ENCODE measurements at places on chromosomes 2 and 18.

GRCh38 chr2:191642541-191642940, 35.4 kb upstream of the NABP1 start:
- DNase-seq: no peak

GRCh38 chr2:26691161-26691560, 1.4 kb upstream of the KCNK3 start:
- DNase-seq: no peak

GRCh38 chr2:28615706-28616105, 119.8 kb downstream of the PLB1 start:
- no peak for DNase-seq

DNA sequence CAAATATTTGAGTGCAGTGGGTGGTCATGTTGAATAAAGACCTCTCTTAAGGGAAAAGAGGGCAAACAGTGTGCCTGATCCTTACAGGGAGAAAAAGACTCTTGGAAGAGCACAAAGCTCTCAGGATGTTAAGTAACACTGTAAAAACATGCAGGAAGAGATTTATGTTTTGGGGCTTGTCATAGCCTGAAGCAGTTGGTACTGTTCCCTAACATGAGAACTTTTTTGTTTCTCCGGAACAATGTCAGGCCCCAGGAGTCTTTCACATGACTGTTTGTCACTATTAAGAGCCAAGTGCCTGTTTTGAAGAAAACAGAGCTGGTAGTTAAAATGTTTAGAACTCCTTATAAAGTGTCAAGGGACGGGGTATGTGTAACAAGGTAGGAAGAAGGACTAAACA, 83.7 kb upstream of the B3GNT2 start:
- no peak for DNase-seq

DNA sequence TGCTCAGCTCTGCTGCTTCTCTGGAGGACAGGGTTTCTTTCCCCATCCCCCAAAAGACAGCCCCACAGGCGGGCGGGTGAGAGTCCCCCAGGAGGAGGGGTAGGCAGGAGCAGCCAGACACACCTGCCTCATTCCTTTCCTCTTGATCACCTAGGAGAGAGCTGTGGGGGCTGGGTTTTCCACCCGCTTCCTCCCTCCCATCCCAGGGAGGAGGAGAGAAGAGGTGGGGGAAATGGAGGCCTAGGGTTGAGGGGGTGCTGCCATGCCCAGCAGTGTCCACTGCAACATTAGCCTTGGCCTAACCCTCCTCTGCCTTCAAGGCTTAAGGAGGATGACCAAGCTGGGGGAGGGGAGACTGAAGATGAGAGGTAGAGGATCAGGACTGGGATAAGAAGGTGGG, 14.7 kb downstream of the WNT10A start:
- DNase-seq: peak; percentile 23

DNA sequence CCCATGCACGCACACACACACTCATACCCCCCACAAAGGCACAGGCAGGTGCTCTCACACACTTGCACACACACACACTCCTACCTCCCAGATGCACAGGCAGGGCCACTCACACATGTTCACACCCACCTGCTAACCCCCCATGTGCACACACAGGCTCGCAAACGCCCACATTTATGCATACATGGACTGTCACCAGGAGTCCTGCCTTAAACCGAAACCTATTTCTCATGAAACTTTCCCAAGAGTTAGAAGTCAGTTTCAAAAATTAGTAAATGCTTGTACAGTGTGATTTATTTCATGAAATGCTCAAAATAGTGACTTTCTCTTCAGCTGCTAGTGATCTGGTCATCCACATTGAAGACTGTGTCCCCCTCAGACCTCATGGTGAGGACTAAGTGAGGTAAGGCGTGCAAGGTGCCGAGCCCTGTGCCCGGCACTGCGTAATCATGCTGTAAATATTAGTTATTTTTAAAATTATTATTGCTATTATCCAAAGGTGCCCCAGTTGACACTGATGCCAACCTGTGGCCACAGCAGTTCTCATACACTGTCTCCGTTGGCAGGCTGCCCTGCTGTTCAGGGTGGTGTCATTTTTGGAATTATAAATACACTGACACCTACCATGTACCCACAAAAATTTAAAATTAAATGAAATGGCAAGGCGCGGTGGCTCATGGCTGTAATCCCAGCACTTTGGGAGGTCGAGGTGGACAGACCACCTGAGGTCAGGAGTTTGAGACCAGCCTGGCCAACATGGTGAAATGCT, 12.4 kb downstream of the CNNM4 start:
- no peak for DNase-seq

DNA sequence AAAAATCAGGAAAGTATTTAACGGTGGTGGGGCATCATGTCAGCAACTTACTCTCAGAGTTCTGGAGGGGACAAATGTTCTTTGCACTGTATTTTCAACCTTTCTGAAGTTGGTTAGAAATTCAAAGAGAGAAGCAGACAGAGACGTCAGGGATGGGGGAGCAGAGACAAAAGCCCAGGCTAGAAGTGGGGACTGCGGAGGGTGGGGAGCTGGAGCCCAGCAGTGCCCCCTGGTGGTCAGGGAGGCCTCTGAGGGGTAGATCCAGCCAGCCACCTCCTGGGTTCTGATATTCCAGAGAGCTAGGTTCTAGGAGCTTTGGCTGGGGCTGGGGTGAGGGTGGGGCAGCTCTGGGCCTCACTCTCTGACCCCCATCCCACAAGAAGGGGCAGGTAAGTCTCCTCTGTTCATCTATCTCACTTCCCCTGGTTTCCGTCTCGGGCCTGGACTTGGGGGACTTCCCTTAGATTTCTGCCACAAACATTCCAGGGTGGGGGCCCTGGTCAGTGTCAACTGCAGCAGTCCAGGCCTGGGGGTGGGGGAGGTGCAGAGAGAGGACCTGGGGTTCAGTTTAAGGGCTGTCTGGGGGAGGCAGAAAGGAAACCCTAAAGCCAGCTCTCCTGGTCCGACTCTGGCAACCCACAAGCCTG, 8.9 kb downstream of the TNS1 start:
- DNase-seq: peak; percentile 86

DNA sequence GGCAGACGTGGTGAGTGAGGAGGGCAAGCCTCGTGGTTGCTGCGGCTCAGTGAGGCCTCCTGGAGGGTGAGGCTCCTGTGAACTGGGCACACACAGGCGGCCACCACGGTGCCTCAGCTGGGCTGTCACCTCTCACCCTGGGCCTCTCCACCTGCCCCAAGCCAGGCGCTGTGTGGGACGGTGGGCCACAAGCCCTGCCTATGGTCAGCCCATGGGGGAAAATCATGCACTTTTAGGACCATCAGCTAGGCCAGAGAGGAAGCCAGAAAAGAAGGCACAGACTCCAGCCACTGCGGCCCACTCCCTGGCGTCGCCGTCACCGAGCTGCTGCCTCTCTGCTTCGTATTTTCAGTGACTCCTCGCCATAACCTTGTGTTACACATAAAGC, 28.5 kb upstream of the HS6ST1 start:
- DNase-seq: no peak

DNA sequence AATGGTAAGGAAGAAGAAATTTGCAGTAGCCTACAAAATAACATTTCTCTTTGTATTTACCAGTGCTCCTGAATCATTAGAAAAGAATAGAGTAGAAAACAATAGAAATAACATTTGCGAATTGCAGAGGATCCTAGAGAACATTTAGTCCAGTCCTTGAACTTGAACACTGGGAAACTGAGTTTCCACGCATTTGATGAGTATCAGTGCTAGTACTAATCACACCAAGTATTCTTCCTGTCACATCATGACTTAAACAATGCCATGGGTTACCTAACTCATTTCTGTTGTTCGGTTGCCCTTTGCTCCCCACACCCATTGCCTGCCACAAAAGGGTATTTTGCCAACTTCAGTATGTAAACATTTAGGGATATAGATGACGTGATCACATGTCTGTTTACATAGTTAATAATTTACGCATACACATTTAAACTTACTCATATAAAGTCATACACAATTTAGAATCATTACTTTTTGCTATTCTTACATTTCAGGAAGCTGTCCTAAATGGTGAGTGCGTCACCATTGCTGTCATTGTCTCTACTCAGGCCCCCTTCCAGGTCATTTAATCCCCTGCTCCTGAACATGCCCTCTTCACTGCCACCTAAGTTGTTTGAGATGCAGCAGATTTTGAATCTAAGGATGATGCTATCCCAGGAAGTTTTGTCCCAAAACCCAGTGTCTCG, 42.3 kb downstream of the CRIM1 start:
- no peak for DNase-seq

DNA sequence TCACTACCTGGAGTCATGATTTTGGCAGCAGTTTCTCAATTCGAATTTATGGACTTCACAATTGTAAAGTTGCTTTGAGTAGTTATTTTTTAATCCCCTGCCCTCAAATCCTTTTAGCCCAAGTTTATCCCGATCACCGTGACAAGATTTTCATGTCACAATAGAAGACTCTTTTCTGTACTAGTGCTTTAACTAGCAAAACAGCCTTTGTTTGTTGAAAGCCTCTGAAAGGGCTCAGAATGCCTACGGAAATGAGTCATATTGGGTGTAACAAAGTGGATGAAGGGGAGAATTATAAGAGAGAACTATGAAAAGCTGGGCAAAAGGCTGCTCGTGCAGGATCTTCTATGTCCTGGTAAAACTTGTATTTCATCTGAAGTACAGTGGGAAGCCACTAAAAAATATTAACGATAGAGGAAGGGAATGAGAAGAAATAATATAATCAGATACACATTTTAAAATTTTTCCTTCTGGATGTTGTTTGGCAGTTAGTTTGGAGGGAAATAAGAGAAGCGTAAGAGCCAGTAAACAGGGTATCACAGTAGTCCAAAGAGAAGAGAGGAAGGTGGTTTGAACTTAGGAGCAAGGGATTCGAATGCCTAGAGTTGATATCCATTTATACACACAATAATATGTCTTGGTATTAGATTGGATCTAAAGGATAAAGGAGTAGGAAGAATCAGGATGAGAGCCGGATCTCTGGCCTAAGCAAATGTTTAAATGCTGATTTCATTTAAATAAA, 114.9 kb downstream of the GALNT13 start:
- no peak for DNase-seq

- DNase-seq: no peak
Observed at GRCh38 chr18:32442575-32442974, 28.1 kb downstream of the GAREM1 start.

- DNase-seq: no peak
Observed at GRCh38 chr18:24878289-24878688, 417.9 kb downstream of the HRH4 start.

- no peak for DNase-seq
Observed at GRCh38 chr2:21422050-21422449, 298.3 kb downstream of the TDRD15 start.

- DNase-seq: no peak
Observed at GRCh38 chr2:43294973-43295603, 68.7 kb upstream of the ZFP36L2 start.

GRCh38 chr18:69330385-69331005, 70.2 kb upstream of the DOK6 start:
- peak; percentile 3 for DNase-seq

DNA sequence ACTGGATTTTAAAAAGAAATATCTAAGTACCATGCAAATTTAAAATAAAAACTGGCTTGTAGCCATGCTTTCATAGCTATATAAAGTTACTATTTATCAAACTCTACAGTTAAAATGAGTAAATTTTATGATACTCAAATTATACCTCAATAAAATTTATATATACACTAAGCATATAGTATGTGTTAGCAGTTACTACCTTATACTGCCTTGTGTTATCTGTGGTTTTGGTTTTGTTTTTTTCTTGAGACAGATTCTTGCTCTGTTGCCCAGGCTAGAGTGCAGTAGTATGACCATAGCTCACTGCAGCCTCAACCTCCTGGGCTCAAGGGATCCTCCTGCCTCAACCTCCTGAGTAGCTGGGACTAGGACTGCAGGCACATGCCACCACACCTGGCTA, 342.1 kb downstream of the KIAA1328 start:
- no peak for DNase-seq

DNA sequence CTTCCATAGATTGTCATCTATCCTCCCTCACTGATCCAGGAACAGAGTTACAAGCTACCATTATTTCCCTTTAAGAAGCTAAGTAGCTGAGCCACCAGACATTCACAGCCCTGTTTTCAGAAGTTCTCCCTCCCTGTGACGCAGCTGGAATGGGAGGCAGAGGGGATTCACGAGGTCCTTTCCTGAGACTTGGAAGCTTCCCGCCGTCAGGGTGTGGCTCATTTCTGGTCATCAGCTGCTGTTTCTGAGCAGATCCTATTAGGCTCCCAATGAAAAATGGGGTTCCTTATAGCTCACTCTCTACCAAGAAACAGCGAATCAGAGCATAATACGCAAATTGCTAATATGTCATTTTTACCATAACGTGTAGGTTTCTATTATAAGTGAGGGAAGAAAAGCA, 559.3 kb upstream of the ID2 start:
- DNase-seq: no peak

GRCh38 chr2:102286041-102286440, 25.3 kb upstream of the IL1RL1 start:
- DNase-seq: no peak

GRCh38 chr2:117771969-117772630, 42.4 kb upstream of the DDX18 start:
- DNase-seq: no peak

DNA sequence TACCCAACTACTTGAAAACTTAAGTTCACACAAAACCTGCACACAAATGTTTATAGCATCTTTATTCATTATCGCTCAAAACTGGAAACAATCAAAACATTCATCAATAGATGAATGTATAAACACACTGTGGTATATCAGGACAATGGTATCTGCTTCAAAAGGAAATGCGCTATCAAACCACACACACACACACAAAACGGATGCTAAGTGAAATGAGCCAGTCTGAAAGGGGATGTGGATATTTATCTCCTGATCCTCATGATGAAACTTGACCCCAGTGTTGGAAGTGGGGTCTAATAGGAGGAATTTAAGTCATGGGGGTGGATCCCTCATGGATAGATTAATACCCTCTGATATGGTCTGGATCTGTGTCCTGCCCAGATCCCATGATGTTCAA, 22.0 kb downstream of the PDCL3 start:
- no peak for DNase-seq

- DNase-seq: no peak
Observed at GRCh38 chr2:231376857-231377256, 18.7 kb upstream of the B3GNT7 start.

- no peak for DNase-seq
Observed at GRCh38 chr18:35397976-35398375, 20.8 kb upstream of the ZNF396 start.

GRCh38 chr2:113198048-113198789, 24.4 kb downstream of the PSD4 start:
- DNase-seq: no peak

- no peak for DNase-seq
Observed at GRCh38 chr2:56008661-56009431, 85.3 kb upstream of the EFEMP1 start.

Measured in HuH-7.5 (cell line).